ENCODE measurements at places on chromosomes 3 and 15. TPM values are rescaled to one million over a fixed set of nuclear protein-coding genes. Genes with fewer than 3 reads are reported as not detected.

Gene FRMD5
- not detected for polyA plus RNA-seq

Gene GOLGA8S
- polyA plus RNA-seq = not detected

Gene C3orf62
- 0.60 TPM for polyA plus RNA-seq

Gene VEPH1
- polyA plus RNA-seq = 0.44 TPM

Gene GRK7
- 0.04 TPM for polyA plus RNA-seq

GRCh38 chr3:125194849-125195601, 17.5 kb downstream of the SLC12A8 start:
- DNase-seq = no peak

GRCh38 chr3:169857811-169858210, 11.9 kb downstream of the LRRC31 start:
- no peak for DNase-seq

DNA sequence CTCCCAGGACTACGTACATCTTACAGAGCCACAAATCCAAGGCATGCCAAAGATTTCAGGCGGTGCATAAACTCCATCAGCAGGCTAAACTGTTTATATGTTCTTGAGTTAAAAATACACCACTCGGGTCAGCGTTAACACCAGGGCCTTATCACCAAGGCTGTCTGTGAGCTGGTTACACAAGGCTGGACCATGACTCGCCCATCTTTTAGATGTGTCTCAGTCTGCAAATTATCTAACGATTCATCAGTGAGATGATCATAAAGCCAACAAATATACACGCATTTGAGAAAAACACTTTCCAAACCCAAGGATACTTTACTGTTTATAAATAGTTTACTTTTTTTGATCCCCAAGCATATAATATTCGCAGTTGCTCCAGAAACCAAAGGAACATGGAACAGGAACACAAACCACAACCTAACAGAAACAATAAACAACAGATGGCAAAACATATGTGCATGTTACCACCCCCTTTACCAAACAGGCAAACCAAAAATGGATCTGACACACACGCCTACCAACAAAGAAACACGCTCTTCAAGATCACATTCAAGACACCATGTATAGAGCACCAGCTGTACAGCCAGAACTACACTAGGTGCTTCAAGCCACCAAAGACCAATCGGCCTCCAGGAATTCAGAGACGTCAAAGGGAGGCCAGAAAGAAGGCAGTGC, 15.4 kb downstream of the LRIG1 start:
- no peak for DNase-seq

- no peak for DNase-seq
Observed at GRCh38 chr3:39971559-39972031, 162.2 kb downstream of the MYRIP start.

- no peak for DNase-seq
Observed at GRCh38 chr15:93331545-93332167, 242.6 kb upstream of the RGMA start.

GRCh38 chr3:41598402-41599126, 363.3 kb downstream of the ULK4 start:
- no peak for DNase-seq

DNA sequence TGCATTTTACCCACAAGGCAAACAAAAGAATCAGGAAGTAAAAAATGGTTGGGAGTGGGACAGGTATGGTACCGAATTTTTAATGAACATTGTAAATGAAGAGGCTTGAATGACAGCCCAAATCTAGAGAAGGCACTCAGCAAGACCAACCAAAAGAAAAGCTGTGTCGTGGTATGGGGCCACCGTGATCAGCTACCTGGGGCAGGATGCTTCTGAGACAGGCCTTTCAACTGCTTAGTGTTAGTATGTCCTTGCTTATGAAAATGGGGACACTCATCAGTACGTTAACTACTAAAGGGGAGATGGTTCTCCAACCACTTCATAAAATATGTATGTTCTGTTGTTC, 228.7 kb upstream of the ST8SIA2 start:
- DNase-seq = no peak

- no peak for DNase-seq
Observed at GRCh38 chr3:171123915-171124314, 97.4 kb upstream of the SLC2A2 start.

- DNase-seq = no peak
Observed at GRCh38 chr3:20022954-20023622, 11.0 kb upstream of the PP2D1 start.

DNA sequence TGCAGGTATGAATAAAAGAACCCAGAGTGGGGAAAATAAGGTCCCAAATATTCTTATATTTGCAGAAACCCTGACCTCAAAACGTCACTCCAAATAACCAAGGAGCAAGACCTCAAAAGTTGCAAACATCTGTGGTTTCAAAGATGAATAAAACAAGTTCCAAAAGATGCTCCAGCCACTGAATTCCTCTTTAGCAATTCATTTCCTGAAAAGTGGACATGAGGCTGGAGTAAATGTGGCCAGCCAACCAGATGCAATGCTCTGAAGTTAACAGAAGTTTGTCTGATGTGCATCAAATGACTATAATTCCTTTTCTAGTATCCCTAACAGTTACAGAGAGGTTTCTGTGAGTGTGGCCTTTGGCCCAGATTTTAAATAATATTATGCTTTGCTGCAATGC, 71.2 kb upstream of the WNT5A start:
- DNase-seq = no peak

GRCh38 chr3:4758249-4758860, 220.9 kb upstream of the BHLHE40 start:
- no peak for DNase-seq

- DNase-seq = no peak
Observed at GRCh38 chr3:47783673-47784072, 2.0 kb upstream of the SMARCC1 start.

DNA sequence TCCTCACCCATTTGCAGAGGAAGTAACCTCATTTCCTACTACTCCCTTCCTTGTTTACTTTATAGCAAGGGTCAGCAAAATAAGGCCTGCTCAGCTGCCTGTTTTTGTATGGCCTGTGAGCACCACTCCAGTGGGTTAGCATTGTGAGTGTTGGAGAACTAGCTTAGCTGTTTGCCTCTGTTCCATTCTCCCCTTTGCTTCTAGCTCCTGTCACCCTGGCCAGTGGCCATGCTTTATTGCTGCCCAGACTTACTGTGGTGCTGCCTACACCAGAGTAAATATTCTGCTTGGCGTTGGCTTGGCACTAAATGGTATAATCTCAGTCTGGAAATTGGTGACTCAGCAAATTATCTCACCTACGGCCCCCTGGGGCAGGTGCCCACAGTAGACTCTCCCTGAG, 8.8 kb downstream of the PDCD6IP start:
- no peak for DNase-seq

DNA sequence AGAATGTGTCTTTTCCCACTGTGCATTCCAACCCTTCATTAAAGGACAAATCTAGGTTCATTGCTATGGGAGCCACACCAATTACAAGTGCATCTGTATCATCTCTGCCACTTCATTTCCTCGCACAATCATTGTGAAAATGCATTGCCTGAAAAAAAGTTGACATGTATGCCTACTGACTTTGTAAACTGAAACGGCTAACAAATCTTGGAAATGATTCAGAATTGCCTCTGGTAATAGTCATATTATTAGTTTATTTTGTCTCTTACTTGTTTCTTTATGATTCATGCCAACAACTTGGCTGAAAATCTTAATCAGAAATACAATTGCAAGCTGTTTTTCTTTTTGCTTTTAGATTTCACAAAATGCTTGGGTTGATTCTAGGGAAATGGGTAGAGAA, 497.1 kb downstream of the ZIC1 start:
- no peak for DNase-seq

GRCh38 chr15:52361975-52362494, 66.4 kb upstream of the MYO5C start:
- no peak for DNase-seq

DNA sequence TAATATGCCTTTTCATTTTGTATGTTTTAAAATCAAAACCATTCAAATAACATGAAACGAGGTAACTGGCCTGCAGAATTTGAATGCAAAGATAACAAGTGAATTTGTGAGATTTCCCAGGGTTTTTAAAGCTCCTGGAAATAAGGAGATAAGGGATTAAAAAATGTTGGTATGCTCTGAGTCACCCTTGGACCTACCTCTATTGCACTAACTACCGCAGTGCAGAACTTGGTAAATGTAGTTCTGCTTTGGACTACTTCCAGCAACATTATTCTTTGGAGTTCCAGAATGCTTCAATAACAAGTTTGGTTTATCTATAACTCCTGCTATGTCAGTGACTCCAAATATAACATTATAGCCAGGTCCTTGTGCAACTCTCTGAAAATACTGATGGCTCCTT, 201.7 kb downstream of the GAP43 start:
- DNase-seq = no peak

DNA sequence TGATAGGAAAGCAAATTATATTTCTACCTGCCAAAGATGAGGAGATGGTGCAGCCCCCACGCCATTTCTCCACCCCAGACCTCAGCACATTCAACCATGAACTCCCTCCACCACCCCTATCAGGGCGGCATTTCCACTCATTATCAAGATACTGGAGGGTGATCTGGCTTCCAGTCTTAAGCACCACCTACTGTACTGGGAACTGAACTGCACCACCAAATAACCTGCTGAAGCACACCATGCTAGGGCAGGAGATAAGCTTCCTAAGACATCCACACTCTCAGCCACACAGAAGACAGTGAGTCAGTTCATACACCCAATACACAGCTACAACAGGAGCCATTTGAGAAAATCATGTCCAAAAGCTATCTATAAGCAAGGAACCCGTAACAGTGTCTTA, 98.8 kb downstream of the FGF7 start:
- DNase-seq = no peak

GRCh38 chr3:171792531-171792930, 17.8 kb downstream of the PLD1 start:
- DNase-seq = no peak

GRCh38 chr3:151766454-151766853, 32.7 kb downstream of the AADACL2 start:
- no peak for DNase-seq

DNA sequence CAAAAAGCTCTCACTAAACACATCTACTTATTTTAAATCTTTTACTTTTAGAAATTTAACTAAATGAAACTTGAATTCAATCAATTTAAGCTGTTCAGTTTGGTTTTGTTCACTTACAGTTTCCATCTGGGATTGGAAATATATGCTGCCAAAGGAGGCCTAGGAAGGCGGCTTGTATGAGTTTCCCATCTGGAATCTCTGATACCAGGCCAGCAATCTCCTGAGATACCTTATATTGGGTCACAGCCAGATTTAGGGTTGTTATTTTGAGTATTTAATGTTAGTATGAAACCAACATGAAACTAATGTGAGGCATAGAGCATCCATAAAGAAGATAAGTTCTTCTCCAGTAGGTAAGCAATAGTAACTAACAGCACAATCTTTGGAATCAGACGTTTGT, 94.6 kb downstream of the GMNC start:
- no peak for DNase-seq

DNA sequence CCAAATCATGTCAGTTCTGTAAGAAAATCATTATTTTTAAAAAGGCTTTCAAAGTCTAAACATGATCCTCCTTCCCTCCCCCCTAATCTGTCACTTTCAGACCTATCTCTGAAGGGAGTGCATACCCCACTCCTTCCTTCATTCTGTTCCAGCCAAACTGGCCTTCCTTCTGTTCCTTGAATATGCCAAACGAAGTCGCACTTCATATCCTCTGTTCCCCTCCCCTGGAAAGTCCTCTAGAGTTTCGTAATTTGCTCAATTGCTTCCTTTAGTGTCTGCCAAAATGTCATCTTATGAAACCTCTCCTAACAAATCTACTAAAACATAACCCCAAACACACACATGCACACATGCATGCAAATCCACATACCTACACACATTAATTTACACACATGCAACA, 69.5 kb upstream of the TUSC7 start:
- DNase-seq = no peak

All from CD14-positive monocyte (primary cell).